ENCODE measurements at places on chromosomes 2 and 18. TPM values are rescaled to one million over a fixed set of nuclear protein-coding genes. Genes with fewer than 3 reads are reported as not detected.

Gene MYO7B
- total RNA-seq, result 0.06 TPM

Gene ZNF514
- total RNA-seq, result 11.4 TPM

Gene TRPM8
- total RNA-seq, result 0.53 TPM

Gene ATP8B1
- 210 TPM for total RNA-seq

Gene DLGAP1
- total RNA-seq, result 2.4 TPM
